Thymus (tissue), 14 donors: ENCODE measurements at places on chromosomes 1 and 21.

GRCh38 chr1:206002160-206002559, 1.0 kb downstream of the RAB7B start:
- DNase-seq = no peak

GRCh38 chr1:86277936-86278335, 118.2 kb downstream of the ODF2L start:
- DNase-seq = no peak

- DNase-seq = no peak
Observed at GRCh38 chr1:95309031-95309471, 75.0 kb downstream of the RWDD3 start.

DNA sequence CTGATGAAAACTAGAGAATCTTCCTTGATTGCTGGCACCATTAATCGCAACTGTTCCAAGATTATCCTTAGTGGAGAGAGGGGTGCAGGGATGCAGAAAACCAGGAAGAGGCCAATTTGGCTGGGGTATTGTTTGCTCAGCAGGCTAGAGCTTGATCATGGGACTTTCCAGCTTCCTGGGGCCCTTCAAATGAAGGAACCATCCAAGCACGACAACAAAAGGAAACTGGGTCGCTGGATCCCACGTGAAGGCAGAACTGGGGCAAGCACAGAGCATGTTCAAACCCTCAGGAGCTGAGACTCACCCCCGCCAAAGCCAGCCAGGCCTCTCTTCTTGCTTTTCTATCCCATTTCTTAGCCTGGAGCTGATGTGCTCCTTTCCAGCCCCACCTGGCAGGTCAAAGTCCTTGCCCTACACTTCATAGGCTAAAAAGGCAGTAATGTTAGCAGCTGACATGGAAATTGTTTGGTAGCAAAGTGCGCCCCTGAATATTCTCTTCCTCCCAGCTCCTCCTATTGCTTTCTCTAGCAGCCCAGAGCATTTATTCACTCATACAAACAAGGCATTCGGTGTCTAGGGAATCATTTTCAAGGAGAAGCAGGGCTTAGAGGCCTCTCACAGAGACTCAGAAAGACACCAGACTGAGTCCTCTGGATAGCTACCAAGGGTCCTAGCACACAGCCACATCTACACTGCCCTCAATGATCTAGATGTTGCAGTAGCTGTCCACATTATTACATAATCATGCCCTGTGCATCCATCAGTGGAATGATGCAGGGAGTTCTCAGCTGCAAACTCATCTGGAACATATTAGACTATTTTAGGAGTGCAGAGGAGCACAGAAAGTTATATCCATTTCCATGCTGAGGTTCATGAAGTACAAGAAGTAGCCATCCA, 11.5 kb downstream of the KCNA2 start:
- DNase-seq = no peak

- DNase-seq = no peak
Observed at GRCh38 chr1:211371406-211372105, 44.9 kb downstream of the TRAF5 start.

GRCh38 chr1:156927215-156928042, 7.0 kb downstream of the LRRC71 start:
- no peak for DNase-seq
